Activated T-helper 17 cell treated with anti-CD3 and anti-CD28 coated beads, Interleukin-2, amount 50 U/mL, for 72 hours (primary cell): ENCODE measurements at places on chromosomes 1 and 21. TPM values are rescaled to one million over a fixed set of nuclear protein-coding genes. Genes with fewer than 3 reads are reported as not detected.

- ATAC-seq, result no peak
These were observed 12.5 kb downstream of the POLR3GL start for GRCh38 chr1:145977016-145977415.

DNA sequence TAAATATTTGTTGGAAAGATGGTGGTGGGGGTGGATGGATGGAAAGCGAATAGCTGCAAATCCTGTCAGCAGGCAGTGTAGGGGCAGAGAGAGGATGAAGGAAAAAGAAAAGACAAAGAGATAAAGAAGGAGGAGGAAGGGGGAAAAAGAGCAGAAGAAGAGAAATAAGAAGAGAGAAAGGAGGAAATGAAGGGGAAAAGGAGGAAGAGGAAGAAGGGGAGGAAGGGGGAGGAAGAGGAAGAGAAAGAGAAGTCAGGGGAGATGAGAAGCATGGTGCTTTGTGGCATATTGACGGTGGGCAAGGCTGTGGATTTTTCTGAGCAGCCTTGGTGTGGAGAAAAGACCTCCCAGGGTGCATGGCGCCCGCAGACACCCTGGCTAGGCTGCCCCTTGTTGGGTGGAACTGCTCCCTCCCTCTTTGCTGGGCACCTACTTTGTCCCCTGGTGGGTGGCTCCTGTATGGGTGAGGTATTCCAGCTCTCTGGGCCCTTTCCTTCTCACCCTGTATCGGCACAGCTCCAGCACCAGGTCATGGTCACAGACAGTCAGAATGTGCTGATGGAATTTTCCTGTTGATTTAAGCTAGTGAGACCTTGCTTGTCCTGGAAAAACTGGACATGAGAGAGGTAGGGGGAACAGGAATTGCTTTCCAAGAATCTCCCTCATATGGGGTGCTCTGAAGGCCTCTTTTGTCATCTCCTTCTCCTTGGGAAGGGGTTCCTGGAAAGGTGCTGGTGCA, 45.7 kb upstream of the TLR5 start:
- no peak for ATAC-seq

Gene WNT3A
- not detected for total RNA-seq

Gene CRYAA
- not detected for total RNA-seq

Gene LCK
- total RNA-seq, result 323 TPM

DNA sequence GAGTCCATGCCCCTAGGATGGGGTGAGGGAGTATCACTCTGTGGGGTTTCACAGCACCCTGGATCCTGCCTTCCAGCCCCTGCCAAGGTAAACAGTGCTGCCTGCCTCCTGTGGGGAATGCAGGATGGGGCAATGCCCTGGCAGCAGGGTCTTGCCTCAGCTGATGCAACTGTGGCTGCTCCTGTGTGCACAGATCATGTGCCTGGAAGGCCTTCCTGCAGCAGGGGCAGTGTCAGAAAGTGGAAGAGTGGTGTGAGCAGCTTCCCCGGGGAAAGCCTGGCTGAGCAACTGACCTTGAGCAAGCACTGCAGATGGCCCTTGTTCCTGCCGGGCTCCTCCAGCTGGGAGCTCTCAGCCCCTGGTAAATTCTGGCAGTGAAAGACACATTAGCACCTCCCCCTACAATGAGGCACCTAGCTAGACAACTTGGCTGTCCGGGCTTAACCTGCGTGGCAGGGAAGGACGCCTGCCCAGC, 9.9 kb downstream of the TOR3A start:
- no peak for ATAC-seq

Gene NDUFS5
- 199 TPM for total RNA-seq

DNA sequence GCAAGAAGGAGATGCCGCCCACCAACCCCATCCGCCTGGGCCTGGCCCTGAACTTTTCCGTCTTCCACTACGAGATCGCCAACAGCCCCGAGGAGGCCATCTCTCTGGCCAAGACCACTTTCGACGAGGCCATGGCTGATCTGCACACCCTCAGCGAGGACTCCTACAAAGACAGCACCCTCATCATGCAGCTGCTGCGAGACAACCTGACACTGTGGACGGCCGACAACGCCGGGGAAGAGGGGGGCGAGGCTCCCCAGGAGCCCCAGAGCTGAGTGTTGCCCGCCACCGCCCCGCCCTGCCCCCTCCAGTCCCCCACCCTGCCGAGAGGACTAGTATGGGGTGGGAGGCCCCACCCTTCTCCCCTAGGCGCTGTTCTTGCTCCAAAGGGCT, 732 bp downstream of the SFN start:
- ATAC-seq, result no peak

DNA sequence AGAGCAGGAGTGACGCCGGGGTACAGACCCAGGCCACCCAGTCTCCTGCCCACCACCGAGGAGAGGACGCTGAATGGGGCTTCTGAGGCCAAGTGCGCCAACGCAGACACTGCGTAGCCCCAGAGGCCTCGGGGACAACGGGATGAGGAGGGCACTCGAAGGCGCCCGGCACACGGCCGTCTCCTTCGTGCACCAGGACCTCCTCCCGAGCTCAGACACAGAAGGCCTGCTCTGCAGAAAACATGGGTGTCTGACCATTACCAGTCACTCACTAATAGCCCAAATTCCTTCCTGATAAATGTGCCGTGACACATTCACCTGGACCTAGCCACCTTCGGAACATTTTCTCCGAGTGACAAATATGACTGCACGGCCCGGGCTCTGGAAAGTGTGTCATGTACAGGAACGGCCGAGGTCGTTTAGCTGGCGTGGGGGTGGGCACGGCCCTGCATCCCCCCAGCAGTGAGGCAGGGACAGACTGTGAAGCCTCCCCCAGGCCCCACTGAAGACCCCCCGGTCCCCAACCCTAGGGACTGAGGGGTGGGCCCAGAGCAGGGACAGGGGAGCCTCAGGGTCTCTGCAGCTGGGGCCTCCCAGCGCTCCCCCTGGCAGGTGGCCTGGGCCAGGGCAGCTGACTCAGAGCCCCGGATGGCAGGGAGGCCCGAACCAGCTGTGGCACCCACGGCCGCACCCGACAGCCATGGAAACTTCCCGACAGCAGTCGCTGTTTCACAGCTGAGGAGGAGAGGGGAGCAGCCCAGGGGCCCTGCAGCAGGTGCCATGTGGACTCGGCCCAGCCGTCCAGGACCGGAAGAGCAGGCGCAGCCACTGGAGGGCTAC, 16.7 kb upstream of the COL6A2 start:
- ATAC-seq, result no peak

Gene SELENOF
- total RNA-seq, result 90.9 TPM

DNA sequence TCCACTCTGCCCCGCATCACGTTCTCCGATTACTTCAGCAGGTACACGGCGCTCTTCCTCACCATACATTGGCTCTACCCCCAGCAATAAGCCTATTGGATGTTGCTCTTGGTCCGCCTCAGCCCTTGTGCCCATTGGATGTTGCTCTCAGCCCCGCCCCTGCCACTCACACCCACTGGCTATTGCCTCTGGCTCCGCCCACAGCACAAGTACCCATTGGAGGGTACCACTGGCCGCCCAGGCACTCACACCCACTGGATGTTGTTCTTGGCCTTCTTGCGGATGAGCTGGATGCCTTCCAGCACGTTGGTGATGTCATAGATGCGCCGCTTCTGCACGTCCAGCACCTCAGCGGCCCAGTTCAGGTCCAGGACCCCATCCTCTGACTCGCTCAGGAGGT, 9.4 kb downstream of the E2F2 start:
- ATAC-seq, result no peak

Gene IFNAR2
- 34.6 TPM for total RNA-seq

GRCh38 chr1:207027206-207027777, 5.3 kb downstream of the C1orf116 start:
- no peak for ATAC-seq

DNA sequence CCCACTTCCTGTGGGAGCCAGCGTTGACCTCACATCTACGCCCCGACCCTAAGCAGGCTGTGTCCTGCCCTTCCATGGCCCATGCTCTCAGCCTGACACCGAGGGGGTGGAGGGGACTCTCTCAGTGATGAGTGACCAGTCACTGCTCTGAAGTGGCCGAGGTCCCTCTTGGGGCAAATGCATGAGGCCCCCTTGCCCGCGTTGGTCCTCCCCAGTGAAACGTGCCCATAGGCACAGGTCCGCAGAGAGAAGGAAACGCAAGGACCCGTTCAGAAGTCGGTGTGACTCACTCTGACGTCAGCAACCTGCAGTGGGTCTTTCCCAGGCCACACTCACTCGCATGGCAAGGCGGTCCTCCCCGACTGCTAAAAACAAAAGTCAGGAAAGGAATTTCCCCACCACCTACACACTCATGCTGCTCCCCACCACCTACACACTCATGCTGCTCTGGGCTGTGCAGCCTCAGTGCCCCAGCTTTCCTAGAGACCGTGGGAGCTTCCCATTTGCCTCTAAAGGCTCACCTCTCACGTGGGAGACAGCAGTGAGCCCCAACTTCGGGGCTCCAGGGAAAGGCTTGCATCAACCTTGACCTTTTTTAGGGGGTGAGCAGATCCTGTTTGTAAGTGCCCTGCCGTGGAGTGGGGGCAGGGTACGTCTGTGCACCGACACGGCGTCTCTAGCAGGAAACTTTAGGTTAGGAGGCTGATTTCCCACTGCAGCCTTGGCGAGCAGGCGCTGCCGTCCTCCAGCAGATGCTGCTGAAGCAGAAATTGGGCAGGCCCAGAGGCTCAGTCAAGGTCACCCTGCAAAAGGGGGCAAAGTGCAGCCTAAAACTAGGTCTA, 11.4 kb downstream of the UBASH3A start:
- peak; percentile 71 for ATAC-seq

GRCh38 chr1:63405987-63406386, 38.6 kb downstream of the ALG6 start:
- no peak for ATAC-seq

Gene PADI2
- 0.13 TPM for total RNA-seq
